ENCODE measurements at places on chromosomes 1 and 21. TPM values are rescaled to one million over a fixed set of nuclear protein-coding genes. Genes with fewer than 3 reads are reported as not detected.

- no peak for DNase-seq
These were observed 15.0 kb upstream of the ATP1B1 start for GRCh38 chr1:169091480-169091941.

DNA sequence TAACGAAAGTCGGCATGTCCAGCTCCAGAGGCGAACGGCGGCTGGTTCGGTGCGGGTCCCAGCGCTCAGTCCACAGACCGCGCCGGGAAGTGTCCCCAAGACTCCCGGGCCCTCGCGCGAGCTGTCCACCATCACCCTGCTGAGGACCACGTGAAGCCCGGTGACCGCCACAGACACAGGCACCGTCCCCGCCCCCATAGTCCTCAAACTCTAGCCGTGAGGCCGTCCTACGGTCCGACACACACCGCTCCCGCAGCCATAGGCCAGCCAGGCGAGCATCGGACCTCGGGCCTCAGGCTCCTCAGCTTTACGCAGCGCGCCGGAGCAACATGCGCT lies 535 bp downstream of the SETD4 start:
- DNase-seq: peak; percentile 82

Gene WNT2B
- total RNA-seq: 8.5 TPM

DNA sequence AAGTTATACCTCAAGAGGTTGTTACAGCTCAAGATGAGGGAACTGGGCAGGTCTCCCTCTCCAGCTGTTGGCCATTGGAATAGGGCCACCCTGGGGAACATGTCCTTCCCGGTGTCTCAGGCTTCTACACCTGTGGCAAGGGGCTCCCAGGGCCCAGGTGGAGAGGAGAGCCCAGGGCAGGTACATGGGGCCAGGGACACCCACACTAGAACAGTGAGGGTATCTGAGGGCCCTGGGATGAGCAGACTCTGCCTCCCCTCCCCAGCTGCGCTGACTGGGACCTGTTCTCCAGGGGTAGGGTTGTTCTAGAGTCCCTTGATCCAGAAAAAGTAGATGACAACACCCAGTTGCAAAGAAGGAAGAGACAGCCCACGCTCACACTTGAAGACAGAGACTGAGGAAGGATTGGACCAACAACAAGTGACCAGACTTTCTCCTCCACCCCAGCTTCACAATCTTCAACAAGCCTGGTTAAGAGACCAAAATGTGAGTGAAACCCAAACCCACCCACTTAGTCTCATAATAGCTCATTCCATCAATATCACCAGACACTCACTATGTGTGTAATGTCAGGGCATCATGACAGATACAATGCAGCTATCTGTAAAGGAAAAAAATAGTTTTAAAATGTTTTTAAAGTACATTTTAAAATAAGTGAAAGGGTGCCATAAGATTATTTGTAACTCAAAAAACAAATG lies 439.3 kb downstream of the NPHP4 start:
- no peak for DNase-seq

Gene LEFTY2
- 2.2 TPM for total RNA-seq

DNA sequence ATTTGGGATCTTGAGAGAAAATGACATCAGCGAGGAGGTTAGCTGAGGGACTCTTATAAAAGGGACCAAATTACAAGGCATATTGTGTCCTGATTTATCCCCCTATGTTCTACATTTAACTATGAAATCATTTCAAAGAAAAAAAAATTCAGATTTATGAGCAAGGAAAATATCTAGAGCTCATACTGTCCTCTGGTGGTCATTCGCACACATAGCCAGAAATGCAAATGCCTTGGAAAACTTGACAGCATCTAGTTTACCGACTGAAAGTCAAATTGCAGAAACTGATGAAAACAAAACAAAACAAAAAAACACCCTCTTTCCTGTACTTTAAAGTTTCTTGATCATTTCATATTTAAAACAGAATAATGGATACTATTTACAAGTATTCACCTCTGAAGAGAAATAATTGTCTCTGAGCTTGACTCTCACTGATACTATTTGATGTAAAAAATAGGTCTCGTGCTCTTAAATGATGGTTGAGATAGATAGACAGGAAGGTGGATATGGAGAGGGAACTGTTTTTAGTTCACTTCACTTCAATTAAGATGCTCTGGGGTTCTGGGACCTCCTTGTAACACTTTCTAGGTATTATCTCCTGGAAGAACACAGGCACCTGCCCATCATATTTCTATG lies 253.8 kb downstream of the PCP4 start:
- no peak for DNase-seq

GRCh38 chr1:244191581-244191980 lies 140.5 kb downstream of the ZBTB18 start:
- DNase-seq: no peak

GRCh38 chr1:245095903-245096302 lies 58.9 kb upstream of the KIF26B start:
- no peak for DNase-seq

GRCh38 chr1:13825033-13825432 lies 125.0 kb downstream of the PRDM2 start:
- DNase-seq: no peak

- DNase-seq: no peak
These were observed 64.9 kb downstream of the KIFAP3 start for GRCh38 chr1:170009551-170009950.

Gene SWT1
- 7.2 TPM for total RNA-seq

DNA sequence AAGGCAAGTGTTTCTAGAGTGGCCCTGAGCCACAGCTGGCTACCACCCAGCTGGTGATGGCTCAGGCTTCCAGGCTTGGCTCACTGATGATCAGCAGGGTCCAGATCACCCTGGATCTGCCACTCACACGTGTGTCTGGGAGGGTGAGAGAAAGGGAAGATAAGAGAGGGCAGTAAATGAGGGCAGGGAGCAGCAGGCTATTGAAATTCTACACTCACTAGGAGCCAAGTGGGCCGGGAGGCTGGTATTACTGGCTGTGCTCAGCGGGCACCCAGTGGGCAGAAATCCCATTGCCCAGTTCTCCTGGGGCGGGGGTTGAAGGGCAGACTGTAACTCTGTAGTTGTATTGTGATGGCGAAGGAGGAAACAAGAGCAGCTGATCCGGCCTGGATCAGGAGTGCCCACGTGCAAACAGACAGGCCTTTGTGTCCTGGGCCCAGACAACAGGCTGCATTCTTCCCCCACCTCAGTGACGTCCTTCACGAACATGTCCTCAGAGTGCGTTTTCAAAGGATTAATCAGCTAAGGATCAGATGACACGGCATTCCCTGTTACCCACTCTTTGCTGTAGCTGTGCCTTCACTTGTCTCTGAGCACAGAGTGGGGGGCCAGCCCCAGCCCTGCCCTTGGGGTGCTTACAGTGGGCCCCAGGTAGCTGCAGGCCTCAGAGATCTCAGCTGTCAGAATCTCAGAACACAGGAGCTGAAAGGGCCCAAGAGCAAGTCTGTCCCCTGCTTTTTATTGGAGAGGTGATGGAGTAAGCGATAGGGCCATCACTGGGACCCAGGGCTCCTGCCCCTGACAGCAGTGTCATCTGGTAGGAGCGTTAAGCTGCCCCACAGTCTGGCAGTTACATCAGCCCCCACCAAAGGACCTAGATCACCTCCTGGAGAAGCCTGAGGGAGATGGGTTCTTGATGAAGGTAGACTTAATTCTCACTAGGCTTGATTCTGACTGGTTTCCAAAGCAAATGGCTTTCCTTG lies 60.5 kb downstream of the ATP1A1 start:
- no peak for DNase-seq

DNA sequence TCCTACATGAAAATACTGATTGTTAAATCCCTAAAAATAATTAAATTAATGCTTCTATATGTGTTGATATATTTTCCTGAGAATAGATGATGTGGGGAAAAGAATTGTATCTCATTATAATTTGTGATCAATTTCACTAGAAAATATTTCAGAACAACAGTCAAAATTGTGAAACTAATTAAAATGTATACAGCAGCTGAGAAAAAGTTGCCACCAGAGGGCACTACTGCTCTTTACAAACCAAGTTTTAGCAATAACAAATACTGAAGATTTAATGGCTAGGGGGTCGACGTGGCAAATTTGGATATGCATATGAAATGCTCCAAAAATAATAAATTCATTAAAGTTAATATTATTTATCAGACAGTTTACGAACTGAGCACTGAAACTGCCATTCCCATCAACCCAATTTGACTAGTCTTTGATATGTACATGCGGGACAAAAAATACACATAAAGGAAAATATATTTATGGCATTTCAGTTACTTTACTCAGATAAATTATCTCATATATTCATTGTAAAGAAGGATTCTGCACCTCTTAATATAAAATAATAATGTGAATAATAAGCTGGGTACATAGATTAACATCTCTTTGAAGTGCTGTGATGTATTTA lies 96.3 kb upstream of the TMPRSS15 start:
- no peak for DNase-seq

GRCh38 chr1:218964471-218965185 lies 209.1 kb upstream of the LYPLAL1 start:
- no peak for DNase-seq

DNA sequence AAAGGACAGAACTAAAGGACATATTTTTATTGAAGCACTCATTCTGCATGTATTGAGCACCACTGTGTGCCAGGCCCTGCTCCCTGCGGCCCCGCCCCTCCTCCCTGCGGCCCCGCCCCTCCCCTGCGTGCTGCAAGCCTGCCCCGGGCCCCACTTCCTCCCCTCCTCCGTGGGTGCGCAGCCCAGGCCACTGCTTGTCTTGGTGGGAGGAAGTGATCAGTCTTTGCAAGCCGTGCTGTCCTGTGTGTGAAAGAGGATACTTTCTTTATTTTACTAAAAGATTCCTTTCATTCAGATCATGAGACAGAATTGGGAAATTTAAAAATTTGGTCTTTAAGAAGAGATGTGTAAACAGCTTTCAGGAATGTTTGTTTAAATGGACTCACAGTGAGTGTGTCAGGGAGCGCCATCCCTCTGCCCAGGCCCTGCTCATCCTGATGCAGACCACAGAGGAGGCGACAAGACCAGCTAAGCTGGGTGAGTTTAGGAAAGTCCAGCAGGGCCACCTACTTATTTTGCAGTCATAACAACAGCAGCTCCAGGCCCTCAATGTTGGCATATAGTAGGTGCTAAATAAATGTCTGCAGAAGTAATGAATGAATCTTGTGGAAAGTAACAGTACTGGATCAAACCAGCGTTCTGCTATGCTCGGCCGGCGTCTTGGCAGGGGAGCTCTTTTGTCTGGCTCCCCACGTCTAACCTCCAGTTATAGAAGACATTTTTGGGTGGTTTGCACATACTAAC lies 88.3 kb upstream of the SELENON start:
- peak; percentile 77 for DNase-seq

- peak; percentile 64 for DNase-seq
These were observed 1.0 kb upstream of the TP73 start for GRCh38 chr1:3651026-3651929.

GRCh38 chr21:35578347-35578782 lies 482.0 kb downstream of the SETD4 start:
- DNase-seq: no peak

- DNase-seq: no peak
These were observed 42.8 kb upstream of the JAK1 start for GRCh38 chr1:65009176-65009575.

DNA sequence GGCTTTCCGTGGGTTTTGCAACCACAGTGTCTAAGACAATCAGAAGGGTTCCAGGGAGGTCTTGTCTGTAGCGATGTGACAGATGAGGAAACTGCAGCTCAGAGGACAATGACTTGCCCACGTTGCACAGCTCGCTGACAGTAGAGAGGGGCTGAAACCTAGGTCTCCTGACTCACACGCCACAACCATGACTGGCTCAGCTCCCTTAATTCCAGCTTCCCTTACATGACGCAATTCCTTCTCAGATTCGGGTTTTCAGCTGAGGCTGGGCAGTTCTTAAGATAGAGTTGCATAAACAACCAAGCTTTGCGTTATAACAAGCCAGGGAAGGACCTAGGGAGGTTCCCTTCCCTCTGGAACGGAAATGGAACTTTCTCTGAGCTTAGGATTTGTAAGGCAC lies 36.3 kb downstream of the DHCR24 start:
- DNase-seq: no peak

DNA sequence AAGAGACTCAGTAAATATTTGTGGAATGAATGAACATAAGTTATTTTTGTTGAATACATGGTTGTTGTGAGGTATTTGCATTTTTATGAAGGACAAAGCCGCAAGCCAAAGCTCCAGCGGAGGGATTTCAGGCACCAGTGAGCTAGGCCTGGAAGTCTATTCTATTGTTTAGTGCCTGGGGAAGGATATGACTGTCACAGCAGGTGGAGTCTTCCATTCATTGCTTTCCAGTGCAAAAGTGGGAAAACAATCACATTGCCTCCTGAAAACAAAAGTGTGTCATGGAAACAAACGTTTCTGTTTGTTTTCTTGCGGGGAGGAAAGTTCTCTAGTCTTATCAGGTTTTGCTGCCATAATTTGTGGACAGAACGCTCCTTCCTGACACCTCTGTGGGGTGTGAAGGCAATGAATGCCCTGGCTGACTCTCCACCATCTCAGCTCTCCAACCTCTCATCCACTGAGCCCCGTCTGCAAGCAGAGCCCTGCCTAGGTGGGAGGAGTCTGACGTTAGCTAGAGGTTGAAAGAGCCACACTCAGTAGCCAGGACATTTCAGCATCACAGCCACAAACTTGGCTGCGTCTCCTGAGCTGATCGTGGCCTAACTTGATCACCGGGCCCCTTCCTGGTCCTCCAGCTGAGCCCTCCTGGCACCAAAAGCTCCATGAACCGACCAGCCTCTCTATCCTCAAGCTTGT lies 739.1 kb downstream of the MATN1 start:
- no peak for DNase-seq

DNA sequence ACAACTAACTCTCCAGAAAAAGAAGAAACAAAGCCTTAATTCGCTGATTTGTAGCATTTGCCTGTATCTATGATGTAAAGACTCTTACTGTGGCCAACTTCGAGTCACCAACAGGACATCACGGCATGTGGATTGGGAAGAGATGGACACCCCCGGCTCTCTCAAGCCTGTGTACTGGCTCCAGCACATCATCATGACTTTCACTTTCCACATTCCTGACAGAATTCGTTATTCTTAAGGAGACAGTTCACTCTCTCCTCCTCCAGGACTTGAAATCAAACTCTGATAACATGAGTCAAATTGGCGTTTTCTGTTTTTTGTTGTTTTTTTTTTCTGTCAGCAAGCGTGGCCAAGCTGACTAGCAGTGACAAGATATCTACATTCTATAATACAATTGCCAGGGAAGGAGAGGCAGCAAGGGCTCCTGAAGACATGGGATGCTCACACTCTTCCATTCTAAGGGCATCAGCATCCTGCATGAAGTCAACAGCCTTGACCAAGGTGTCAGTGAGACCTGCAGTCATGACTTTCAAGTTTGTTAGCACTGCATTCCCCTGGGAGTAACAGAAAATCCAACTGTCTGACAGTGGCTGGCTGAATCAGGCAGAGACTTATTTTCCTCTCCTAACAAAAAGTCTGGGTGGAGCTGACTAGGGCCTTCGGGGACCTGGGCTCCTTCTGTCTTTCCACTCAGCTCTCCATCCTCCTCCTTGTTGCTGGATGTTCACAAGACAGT lies 13.3 kb upstream of the TRAF3IP3 start:
- no peak for DNase-seq

Gene PROK1
- total RNA-seq: 0.41 TPM

Gene PCP4
- 1.0 TPM for total RNA-seq

DNA sequence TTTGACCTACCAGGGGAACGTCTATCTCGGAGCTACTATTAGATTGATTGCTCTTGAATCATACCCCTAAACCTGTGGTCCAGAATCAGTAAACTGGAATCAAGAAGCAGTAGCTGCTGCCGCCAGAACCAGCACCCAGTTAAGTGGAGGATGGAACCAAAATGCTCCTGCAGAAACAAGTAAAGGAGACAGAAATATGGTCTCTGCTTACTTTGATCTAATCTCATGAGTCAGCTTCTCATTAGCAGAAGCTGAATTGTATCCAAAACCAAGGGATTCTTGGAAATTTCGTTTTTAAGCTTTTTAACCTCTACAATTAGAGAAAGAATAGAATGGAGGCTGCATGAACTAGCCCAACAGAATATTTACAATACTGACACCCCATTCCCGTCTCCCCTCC lies 42.6 kb upstream of the PIGV start:
- DNase-seq: no peak

Gene CAMSAP2
- 34.8 TPM for total RNA-seq

All from upper lobe of right lung (tissue), 1 donor.